Stimulated activated CD4-positive, alpha-beta T cell treated with anti-CD3 and anti-CD28 coated beads, TNF-alpha, amount 100 ng/mL, for 48 hours (primary cell): ENCODE measurements at places on chromosomes 5 and 9.

DNA sequence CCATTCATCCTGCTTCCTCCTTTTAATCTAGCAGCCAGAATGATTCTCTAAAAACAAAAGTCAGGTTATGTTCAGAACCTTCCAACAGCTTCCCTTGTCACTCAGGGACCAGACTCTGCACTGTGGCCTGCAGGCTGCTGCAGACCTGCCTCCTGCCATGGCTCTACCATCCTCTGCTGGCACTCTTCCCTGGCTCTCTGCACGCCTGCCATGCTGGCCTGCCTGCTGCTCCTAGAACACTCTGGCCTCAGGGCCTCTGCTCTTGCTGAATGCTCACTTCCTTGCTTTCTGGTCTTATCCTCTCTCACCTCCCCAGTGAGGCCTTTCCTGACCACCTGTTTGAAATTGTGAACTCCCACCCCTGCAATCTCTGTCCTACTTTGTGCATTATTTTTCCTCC lies 149.4 kb downstream of the CD180 start:
- DNase-seq, result no peak

- DNase-seq, result no peak
Observed at GRCh38 chr5:146828385-146828784, 50.2 kb downstream of the PPP2R2B start.

GRCh38 chr9:116337015-116337414 lies 183.4 kb downstream of the PAPPA start:
- no peak for DNase-seq

DNA sequence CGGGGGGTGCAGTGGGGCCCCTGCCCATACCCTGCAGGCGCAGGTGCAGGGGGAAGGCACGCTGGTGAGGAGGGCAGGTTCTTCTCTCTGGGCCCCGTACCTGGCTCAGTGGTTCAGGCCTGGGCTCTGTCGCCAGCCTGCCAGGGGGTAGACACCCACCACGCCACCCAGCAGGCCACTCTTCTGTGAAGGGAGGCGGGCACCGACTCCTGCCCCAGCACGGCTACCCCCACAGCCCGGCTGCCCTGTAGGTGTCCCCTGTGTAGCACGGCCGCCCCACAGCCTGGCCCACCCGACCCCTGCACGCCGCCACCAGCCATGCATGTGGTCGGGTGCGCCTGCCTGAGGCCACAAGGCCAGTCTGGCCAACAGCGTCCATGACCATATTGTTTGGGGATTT lies 1.7 kb downstream of the LCN6 start:
- DNase-seq, result no peak

- no peak for DNase-seq
Observed at GRCh38 chr5:61622156-61622555, 290.1 kb downstream of the ZSWIM6 start.

GRCh38 chr5:173806270-173807035 lies 81.7 kb upstream of the CPEB4 start:
- no peak for DNase-seq

DNA sequence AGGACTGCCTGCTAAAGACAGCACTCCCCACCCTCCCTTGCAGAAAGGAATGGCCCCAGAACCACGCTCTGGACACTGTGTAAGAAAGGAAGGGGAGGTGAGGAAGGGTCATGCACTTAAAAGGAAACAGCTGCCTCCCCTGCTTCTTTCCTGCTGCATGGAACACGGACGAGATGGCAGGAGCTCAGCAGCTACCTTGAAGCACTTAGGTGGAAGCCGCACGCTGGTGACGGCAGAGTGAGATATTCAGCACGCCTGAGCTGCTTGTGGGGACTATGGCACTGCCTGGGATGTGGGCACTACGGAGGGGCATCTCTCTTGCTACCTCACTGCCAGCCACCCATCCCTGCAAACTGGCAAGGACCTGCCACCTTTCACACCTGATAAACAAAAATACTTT lies 101.5 kb downstream of the VAV2 start:
- DNase-seq, result no peak

DNA sequence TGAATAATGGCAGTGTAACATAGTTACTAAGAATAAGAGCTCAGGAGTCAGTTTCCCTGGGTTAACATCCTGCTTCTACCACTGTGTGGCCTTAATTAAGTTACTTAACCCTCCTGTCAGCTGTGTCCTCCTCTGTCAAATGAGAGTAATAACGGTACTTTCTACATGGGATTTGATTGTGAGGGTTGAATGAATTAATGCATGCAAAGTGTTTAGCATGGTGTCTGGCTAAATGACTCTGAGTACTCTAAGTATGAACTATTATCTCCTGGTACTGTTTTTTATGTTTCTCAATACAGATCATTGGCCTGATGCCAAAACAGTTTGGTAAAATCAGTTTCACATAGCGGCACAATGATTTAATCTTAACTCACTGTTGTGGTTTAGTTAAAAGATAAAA lies 19.6 kb downstream of the ZNF131 start:
- DNase-seq, result no peak

- no peak for DNase-seq
Observed at GRCh38 chr5:138632900-138633489, 57.8 kb upstream of the HSPA9 start.

DNA sequence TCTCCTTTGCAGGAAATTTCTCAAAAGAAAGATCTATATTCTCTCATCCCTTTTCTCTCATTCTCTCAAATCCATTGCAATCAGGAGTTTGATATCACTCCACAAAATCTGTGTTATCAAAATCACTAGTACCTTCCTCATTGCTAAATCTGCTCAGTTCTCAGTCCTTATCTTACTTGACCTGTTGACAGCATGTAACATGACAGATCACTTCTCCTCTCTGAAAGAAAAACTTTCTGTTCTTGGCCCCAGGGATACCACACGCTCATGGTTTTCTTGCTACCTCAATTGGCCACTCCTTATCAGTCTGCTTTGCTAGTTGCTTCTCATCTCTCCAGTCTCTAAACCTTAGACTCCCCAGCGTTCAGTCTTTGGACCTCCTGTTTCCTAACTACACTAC lies 22.1 kb downstream of the SRP19 start:
- DNase-seq, result no peak

GRCh38 chr9:96062031-96062430 lies 186.5 kb downstream of the ERCC6L2 start:
- no peak for DNase-seq

- DNase-seq, result no peak
Observed at GRCh38 chr9:95045751-95046150, 271.8 kb downstream of the FANCC start.

GRCh38 chr9:101478444-101478843 lies 42.9 kb upstream of the ALDOB start:
- no peak for DNase-seq

- no peak for DNase-seq
Observed at GRCh38 chr9:69535286-69535832, 136.8 kb downstream of the APBA1 start.

- no peak for DNase-seq
Observed at GRCh38 chr9:130497139-130497538, 52.4 kb downstream of the ASS1 start.

DNA sequence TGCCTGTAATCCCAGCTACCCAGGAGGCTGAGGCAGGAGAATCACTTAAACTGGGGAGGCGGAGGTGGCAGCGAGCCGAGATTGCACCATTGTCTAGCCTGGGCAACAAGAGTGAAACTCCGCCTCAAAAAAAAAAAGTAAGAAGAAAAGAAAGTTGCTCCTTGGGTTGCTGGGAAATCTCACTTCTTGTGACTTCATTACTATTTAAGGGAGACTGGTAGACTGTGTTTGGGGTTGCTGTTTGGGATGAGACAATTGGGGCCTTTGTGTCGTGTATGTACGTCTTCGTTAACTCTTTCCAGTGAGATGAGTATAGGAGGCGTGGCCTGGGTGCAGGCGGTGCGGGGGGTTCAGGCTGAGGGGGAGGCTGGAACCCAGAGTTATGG lies 11.6 kb downstream of the NDST1 start:
- no peak for DNase-seq

DNA sequence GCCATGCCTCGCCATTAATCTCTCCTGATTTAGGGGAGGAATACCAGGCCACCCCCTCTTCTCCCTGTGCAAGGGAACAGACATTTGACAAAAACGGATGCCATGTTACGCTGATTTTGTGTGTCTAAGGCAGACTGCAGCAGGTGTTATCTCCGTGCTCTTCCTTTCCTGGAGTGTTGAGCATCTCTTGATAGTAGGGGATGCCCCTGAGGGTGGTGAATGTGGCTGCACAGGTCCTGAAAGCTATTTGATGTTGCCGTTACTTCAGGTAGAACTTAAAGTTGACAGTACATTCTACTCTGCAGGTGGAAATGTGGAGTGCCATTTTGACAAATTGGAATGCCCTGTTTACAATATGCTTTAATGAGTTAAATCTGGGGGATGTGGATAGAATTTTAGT lies 21.5 kb downstream of the TENT4A start:
- DNase-seq, result no peak

DNA sequence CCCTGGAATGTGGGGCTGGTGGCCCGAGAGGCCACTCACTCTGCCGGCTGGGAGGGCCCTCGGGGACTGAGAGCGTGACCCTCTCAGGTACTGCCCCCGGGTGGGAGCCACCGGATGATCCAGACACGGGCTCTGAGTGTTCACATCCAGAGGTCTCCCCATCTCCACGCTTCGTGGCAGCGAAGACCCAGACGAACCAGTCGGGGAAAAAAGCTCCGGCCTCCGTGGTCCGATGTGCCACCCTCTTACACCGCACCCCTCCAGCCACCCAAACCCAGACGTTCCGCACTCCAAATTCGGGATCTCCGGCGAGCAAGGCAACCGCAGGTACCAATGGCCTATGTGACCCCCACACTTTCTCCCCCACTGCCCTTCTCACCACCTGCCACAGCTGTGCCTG lies 49.5 kb downstream of the AMBP start:
- DNase-seq, result no peak

DNA sequence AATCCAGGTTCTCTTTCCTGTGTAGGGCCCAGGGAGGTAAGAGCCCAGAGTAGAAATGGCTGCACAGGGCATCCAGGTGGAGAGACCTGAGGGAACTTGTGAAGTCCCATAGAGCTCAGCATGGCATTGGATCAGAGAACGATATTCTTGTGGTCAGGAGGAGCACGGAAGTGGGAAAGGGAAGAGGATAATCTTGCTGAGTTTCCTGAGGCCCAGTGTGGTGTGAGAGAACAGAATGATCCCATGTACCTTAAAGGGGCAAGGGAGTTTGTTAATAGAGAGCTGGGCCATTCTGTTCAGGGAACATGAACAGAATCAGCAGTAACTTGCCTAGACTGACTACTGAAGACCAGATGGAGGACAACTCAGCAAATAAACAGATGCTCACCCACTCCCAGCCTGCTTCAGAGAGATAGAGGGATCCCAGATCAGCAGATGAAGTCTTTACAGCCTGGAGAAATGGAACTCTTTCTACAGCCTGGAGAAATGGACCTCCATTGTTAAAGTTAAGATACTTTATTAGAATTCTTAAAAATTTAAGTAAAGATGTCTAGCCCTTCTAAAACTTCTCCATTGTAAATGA lies 119.7 kb upstream of the ELL2 start:
- no peak for DNase-seq

DNA sequence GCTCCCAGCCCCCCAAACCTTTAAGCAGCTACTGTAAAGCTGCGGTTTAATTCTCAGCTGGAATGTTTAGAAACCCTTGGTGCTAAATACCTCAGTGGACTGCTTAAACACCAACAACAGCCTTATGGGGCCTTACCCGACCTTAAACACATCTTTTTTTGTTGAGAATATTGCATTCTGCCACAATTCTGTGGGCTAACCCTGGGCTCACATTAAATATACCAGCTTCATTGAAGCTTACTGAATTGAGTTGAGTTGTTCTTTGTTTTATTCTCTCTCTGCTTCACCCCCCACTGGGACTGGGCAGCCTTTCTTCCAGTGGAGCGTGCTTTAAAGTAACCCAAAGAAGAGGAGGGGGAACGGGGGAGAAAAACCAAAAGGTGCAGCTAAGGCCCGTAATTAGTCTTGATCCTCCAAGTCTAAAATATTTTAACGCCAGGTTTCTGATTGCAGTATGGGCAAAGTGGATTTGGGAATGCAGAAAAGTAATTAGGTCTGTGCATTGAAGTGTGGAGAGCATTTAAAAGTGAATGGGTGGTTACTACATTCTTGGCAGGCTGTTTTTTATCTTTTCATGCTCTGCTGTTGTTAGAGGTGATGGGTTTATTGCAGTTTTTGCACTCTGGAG lies 281.2 kb downstream of the NR2F1-AS1 start:
- no peak for DNase-seq

DNA sequence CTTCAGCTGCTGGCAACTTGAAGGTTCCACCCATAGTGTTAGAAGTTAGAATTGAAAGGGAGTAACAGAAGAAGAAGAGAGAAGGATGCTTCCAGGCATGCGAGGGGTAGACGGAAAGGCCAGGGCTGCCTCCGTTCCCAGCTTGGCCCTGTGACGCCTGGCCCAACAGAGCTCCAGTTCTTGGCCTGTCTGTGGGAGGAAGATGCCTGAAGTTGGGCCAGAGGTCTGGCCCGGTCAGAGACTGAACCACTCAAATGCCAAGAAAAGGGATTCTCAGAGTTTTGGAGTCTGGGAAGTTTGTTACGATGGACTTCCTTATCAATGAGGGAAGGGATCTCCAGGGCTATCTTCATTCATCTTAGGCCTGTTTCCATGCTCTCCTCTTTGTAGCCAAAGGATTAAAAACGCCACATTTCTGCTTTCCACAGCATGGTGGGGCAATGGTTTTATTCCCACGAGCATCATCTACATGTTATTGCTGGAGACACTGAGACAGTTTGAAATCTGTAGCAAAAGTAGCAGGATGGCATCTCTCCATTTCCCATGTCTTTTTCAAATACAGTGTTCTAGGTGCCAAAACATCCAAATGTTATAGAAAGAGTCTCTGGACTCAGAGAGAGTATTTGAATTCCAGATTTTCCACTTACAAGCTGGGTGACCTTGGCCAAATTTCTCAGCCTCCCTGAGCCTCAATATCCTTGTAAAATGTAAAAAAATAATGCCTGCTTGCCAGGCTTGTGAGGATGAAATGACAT lies 65.4 kb upstream of the ANKRD55 start:
- DNase-seq, result no peak

DNA sequence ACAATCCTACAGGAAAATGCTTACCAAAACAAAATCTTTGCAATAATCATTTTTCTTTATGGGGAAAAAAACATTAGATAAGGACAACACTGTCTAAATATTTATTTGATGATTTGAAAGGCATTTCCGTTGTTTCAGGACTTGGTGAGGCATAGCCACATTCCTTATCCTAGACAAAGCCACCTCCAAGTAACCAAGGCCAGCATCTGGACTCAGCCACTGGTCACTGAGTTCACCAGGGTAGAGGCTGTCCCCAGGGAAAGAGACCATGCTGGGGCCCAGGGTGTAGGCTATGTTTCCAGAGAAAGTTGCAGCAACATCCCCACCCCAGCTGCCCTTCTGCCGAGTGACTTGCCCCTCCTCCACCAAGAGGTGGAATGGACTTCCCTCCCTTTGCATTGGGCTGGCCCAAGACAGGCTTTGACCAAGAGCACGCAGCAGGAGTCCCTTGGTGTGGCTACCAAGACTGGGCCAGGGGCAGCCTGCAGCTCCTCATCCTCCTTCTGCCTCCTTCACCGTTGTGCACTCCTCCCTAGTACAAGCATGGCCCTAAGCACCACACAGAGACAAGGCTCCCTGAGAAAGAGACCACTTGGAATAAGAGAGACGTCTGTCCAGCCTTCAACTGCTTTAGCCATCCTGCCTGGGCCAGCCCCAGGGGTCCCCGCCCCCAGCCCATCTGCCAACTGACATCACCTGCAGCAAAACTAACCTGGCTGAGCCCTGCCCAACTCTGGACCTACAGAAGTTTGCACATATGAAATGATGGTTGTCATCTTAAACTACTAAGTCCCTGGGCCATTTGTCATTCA lies 68.1 kb upstream of the SPIN1 start:
- no peak for DNase-seq

- DNase-seq, result no peak
Observed at GRCh38 chr9:98810102-98810842, 2.8 kb downstream of the GALNT12 start.
